ENCODE measurements at places on chromosomes 16 and 17.

- no peak for DNase-seq
Observed at GRCh38 chr16:65494609-65495008, 372.7 kb upstream of the CDH11 start.

GRCh38 chr17:1323336-1323735 is 43.9 kb downstream of the TRARG1 start:
- DNase-seq: no peak

GRCh38 chr17:68532826-68533225 is 20.6 kb downstream of the PRKAR1A start:
- no peak for DNase-seq

DNA sequence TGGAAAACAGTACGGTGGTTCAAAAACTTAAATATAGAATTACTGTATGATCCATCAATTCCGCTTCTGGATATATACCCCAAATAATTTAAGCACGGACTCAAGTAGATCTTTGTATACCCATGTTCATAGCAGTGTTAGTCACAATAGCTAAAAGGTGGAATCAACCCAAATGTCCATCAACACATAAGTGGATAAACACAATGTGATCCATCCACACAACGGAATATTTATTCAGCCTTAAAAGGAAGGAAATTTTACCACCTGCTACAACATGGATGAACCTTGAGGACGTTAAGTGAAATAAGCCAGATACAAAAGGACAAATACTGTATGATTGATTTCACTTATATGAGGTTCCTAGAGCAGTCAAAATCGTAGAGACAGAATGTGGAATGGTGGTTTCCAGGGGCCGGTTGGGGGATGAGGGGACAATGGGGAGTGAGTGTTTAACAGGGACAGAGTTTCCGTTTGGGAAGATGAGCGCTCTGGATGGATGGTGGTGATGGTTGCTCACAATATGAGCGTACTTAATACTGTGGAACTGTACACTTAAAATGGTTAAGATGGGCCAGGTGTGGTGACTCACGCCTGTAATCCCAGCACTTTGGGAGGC is 5.4 kb upstream of the RNF222 start:
- no peak for DNase-seq

GRCh38 chr17:68125111-68125870 is 89.8 kb downstream of the KPNA2 start:
- DNase-seq: no peak

DNA sequence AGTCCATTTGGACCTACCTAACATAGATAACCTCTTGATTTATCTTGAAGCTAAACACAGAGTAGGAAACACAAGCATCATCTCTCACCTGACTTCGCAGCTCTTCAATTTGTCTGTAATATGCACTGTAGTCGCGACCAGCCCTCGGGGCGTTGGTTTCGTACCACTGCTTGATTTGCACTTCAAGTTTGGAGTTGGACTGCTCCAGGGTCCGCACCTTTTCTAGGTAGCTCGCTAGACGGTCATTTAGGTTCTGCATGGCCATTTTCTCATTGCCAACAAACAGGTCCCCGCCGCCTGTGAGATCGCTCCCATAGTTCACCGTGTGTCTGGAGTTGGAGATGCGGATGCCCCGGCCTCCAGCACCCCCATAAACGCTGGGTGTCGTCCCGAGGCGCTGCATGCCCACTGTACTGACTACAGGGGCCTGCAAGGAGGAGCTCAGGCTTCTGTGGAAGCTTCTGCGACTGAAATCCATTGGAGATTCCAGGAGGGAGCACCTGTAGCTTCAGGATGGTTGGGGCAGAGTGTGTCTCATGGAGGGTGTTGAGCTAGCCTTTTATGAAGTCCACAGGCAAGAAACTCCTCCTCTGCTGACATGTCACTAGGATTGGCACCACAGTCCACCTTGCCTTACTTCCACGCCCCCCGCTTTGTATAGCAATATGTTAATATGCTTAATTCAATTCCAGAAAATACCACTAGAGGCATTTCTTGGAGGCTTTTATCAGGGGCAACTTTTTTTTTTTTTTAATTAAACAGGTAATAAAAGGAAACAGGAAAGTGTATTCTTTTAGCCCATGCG is at the start of gene KRT20:
Gene KRT20, minus strand, starts transcription at position 535 of the 805 bp plus-strand sequence. Its CDS starts 57 bp downstream, at position 478.
- DNase-seq: no peak

DNA sequence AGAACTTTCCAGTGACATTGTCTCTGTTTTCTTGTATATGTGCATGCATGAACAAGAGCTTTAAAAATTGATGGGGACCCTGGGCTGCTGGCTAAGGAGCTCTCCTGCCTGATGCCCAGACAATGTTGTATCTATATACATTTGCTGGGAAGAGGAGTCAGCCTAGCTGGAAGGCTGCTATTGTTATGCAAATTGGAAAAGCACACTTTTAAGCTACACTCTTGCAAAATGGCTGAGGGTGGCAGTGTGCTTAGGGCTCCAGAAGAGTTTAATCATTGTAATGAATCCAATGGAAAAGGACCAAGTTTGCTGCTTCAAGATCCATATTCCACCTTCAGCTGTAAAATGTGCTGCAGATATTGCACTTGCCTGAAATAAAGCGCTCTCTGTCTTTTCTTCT is 171.8 kb downstream of the PRKCA start:
- DNase-seq: no peak

GRCh38 chr17:42183741-42184711 is 1.2 kb downstream of the HCRT start:
- peak; percentile 73 for DNase-seq

DNA sequence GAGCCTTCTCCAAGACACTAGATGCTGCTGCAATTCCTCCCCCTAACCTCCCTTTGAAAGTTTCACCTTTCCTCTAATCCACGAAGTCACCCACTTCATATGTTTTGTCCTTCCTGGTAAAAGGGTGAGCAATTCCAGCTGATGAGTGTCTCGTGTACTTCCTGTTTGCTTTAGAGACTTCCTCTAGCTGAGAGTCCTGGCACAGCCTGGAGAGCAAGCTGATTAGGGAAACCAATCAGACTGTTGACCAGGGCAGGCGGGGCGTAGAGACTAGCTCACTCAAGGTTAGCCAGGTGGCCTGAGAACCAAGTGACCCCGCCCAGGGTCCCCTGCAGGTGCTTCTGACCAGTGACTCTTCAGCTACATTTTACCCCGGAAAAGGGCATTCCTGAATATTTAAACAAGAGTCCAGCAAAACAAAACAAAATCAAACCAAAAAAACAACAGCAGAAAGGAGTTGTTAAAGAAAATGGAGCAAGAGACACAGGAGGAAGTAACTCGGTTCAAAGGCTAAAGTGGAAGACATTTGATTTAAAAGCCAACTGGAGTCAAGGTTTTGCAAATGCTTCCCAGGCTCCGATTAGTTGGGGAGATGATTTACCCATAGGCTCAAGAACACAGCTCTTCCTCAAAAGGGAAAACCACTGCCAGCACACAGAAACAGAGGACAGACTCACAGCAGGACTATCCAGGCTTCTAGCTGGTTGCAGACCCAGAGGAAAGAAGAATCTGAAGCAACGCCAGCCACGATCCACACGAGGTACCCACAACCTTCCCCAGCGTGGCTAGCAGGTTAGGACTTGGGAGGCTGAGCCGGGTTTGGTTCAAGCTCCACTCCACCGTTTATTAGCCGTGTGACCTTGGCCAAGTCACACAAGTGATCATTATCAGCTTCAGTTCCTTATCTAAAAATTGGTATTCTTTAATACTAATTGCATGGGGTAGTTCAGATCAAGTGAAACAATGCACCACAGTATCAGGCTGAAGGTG is 13.4 kb downstream of the HSPB9 start:
- no peak for DNase-seq

DNA sequence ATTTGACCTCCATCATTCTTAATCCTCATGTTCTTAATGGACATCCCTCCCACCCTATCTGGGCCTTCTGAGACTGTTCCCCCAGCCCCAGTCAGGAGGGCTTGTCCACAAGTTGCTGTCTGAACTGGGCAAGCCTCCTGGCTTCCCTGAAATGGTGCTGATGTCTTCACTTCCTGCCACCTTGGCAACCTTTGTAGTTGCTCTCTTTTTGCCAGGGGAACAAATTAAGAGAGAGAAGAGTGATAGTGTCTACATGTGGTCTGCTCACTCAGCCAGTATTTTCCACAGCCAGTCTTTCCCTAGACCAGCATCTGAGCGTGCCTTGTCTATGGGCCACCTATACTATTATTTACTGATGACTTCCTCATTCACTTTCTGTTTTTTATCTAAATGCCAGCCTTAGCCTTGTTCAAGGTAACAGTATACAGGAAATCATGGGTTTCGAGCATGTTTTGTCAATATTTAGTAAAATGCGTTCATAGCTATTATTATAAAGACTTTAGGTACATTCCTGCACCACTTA is 710.1 kb downstream of the MAF start:
- DNase-seq: no peak
